ENCODE measurements at places on chromosomes 5 and 9. TPM values are rescaled to one million over a fixed set of nuclear protein-coding genes. Genes with fewer than 3 reads are reported as not detected.

DNA sequence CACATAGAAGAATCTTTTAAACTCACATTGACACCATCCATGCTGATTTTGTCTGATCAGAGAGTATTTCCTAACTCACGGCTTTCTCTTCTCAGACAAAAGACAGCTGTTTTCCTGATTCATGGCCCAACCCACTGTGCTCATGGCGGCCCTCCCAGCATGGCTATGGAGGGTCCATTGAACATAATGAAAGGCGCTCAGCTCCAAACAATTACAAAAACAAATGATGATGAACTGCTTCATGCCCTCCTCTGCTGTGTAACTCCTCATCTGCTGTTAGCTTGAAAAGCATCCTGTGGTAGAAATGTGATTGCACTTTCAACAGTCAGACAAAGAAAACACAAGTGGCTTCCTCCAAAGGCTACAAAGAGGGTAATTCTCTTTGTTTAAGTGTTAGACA, 673.8 kb downstream of the PRELID2 start:
- H3K36me3 ChIP-seq = no peaks in the 10 kb centered on the region
- no peak for DNase-seq
- no peak overlapping the region for H3K27ac ChIP-seq
- no peak overlapping the region for H3K4me3 ChIP-seq
- no peaks in the 10 kb centered on the region for H3K27me3 ChIP-seq
- peaks cover 7% of the 10 kb centered on the region for H3K4me1 ChIP-seq

GRCh38 chr9:121259935-121260334, 8.0 kb upstream of the GSN start:
- H3K4me1 ChIP-seq = peaks cover 23% of the 10 kb centered on the region
- H3K27me3 ChIP-seq = peaks cover 3% of the 10 kb centered on the region
- H3K4me3 ChIP-seq = no peak overlapping the region
- no peak overlapping the region for H3K27ac ChIP-seq
- DNase-seq = no peak

- no peak overlapping the region for H3K27ac ChIP-seq
- peaks cover 3% of the 10 kb centered on the region for H3K4me1 ChIP-seq
- no peak overlapping the region for H3K4me3 ChIP-seq
These were observed 10.1 kb downstream of the ARRDC3 start for GRCh38 chr5:91373006-91373405.

GRCh38 chr5:52331725-52332124, 456.0 kb upstream of the ITGA1 start:
- peaks cover 5% of the 10 kb centered on the region for H3K36me3 ChIP-seq
- peaks cover 5% of the 10 kb centered on the region for H3K4me1 ChIP-seq
- DNase-seq = no peak

DNA sequence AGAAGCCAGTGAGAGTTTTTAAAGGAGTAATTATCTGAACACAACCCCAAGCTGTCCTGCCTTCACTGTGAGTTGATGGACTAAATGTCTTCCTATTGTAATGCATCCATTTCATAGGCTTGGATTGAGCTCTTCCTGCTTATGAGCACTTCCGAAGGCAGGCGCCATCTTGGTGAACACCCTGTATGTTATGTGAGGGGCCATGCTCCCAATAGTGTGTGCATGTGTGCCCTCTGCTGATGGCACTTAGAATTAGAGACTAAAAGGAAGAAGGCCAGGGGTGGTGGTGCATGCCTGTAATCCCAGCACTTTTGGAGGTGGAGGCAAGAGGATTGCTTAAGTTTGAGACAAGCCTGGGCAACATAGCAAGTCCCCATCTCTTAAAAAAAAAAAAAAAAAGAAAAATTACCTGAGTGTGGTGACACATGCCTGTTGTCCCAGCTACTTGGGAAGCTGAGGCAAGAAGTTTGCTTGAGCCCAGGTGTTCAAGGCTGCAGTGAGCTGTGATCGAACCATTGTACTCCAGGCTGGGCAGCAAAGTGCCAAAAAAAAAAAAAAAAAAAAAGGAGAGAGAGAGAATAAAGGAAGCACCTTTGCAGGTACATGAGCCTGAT, 65.0 kb downstream of the C9orf152 start:
- no peak overlapping the region for H3K4me3 ChIP-seq
- peaks cover 6% of the 10 kb centered on the region for H3K36me3 ChIP-seq
- DNase-seq = no peak
- H3K4me1 ChIP-seq = peaks cover 27% of the 10 kb centered on the region

DNA sequence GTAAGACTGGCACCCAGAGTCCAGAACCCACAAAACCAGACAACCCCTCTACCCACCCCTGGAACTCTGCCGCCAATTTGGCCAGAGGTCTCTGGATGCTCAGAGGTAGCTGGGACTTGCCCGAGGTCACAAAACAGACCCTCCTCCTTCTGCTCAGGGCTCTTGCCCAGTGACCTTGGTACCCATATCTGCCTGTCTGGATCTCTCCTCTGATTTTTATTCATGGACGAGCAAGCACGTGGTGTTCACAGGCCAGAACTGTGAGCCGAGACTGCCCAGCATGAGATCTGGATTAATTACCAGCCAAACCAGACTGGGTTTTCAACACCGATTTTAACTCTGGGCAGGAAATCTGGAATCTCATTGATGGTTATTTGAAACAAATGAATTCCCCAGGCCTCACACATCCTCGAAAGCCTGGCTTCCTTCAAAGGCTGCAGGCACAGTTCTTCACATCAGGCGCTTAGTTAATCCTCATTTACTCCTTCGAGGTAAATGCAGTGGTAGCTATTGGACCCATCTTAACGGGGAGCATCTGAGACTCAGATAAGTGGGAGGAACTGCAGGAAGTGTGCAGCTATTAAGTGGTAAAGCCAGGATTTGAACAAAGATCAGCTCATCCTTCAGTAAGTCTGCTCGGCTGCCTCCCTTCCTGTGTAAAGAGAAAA, 21.4 kb downstream of the COL27A1 start:
- no peaks in the 10 kb centered on the region for H3K36me3 ChIP-seq
- DNase-seq = no peak
- H3K27me3 ChIP-seq = no peaks in the 10 kb centered on the region
- H3K4me1 ChIP-seq = peaks cover 11% of the 10 kb centered on the region

DNA sequence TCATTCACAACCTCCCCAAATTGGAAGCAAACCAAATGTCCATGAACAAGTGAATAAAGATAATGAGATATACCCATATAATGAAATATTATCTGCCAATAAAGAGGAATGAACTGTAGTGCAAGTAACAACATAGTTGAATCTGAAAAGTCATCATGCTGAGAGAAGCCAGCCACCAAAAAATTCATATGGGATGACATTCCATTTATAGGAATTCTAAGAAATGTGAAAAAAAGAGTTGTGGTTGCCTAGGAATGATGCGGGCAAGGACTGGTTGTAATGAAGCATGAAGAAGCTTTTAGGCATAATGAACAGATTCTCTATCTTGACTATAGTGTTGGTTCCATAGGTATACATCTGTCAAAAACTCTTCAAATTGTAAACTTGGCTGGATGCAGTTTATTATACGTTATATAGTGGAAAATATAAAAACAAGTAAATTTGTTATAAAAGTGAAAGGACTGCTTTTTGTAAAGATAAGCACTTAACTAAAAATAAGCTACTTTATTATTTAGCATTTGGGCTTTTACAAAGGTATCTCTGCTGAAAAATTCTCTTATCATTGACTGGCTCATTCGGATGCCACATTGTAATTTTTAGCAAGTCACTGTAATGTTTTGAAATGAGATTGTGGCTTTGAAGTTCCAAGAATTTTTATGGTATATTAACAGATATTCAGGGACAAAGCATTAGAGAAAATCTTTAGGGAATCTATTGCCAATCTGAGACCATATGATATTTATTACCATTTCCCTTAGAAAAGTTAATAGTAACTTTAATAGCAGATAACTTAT, 21.2 kb upstream of the TTC23L start:
- no peak for DNase-seq
- no peaks in the 10 kb centered on the region for H3K27me3 ChIP-seq
- no peak overlapping the region for H3K4me3 ChIP-seq
- no peaks in the 10 kb centered on the region for H3K4me1 ChIP-seq
- no peak overlapping the region for H3K27ac ChIP-seq
- no peaks in the 10 kb centered on the region for H3K36me3 ChIP-seq

GRCh38 chr9:73701415-73702057, 549.9 kb downstream of the ANXA1 start:
- no peaks in the 10 kb centered on the region for H3K36me3 ChIP-seq
- no peak for DNase-seq
- H3K27me3 ChIP-seq = peaks cover 2% of the 10 kb centered on the region
- no peak overlapping the region for H3K4me3 ChIP-seq
- H3K4me1 ChIP-seq = no peaks in the 10 kb centered on the region

DNA sequence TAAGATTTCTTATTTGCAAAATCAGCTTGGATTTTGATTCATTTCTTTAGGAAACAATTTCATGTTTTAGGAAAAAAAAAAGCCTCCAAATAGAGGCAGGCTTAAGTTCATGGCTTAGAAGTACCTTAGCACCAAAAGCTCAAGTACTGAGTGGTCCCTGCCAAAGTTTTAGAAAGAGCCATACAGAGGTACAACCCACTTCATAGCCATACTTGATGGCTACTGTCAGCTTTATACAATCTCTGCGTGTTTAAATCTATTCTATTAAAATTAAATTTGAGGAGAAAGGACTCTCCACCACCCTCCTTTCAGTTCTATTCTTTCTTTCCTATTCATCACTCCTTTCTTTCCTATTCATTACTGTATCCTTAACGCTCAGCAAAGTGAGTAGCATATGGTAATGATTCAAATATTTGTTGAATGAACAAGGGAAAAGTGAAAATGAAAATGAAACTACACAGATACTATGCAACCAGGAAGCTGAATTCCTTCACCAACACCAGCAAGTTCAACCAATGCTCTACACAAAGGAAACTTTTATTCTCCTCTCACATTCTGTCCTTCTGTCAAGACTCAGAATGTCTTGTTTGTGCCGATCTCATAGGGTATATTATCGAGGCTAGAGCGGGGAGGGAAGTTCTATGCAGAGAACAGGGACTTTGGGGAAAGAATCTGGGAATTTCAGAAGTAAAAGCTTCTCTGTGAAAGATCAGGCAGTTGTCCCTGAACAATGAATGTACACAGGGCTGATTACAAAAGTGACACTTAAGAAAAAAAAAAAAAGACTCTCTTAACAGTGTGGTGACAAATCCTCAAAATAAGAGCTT, 138.6 kb upstream of the SPEF2 start:
- H3K27me3 ChIP-seq = no peaks in the 10 kb centered on the region
- no peak overlapping the region for H3K4me3 ChIP-seq
- H3K4me1 ChIP-seq = peaks cover 2% of the 10 kb centered on the region

GRCh38 chr5:128146671-128147070, 63.1 kb downstream of the SLC12A2 start:
- no peaks in the 10 kb centered on the region for H3K4me1 ChIP-seq
- no peaks in the 10 kb centered on the region for H3K27me3 ChIP-seq
- H3K4me3 ChIP-seq = no peak overlapping the region
- H3K36me3 ChIP-seq = no peaks in the 10 kb centered on the region
- H3K27ac ChIP-seq = no peak overlapping the region

DNA sequence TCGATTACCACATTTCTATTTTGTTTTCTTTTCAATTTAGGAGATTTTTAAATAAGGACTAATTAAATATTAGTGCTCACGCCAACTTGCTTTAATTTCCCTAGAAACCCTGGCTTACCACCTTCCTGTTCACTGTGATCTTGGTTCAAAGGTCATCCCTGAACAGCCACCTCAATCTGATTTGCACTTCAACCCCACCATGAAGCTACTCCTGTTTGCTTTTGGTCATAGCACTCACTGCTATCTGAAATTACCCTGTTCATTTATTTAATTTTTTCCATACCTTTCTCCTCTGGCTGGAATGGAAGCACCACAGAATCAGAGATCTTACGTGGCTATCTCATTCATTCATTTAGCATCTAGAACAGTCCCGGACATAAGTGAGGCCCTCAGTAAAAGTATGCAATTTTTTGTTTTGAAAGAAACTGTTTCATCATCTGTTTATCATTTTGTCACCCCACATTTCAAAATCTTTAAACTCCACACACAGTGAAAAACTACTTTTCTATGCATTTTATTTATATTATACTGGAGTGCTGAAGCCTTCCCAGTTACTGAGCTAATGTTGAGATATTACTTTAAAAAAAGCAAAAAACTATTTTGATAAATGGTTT, 17.2 kb upstream of the ADAMTSL1 start:
- no peaks in the 10 kb centered on the region for H3K36me3 ChIP-seq
- no peak for DNase-seq
- no peak overlapping the region for H3K4me3 ChIP-seq
- no peak overlapping the region for H3K27ac ChIP-seq
- no peaks in the 10 kb centered on the region for H3K4me1 ChIP-seq

GRCh38 chr9:34171753-34172535, 6.9 kb upstream of the UBAP1 start:
- H3K27me3 ChIP-seq = peaks cover 5% of the 10 kb centered on the region
- no peaks in the 10 kb centered on the region for H3K4me1 ChIP-seq
- H3K36me3 ChIP-seq = peaks cover 4% of the 10 kb centered on the region

- H3K36me3 ChIP-seq = no peaks in the 10 kb centered on the region
- no peak overlapping the region for H3K27ac ChIP-seq
- no peak overlapping the region for H3K4me3 ChIP-seq
- DNase-seq = no peak
These were observed 280.9 kb downstream of the NSG2 start for GRCh38 chr5:174326372-174326771.

GRCh38 chr5:147732291-147732883, 50.1 kb downstream of the JAKMIP2 start:
- H3K27me3 ChIP-seq = no peaks in the 10 kb centered on the region
- peaks cover 18% of the 10 kb centered on the region for H3K4me1 ChIP-seq
- no peak overlapping the region for H3K27ac ChIP-seq
- DNase-seq = no peak
- no peak overlapping the region for H3K4me3 ChIP-seq
- H3K36me3 ChIP-seq = peaks cover under 1% of the 10 kb centered on the region

DNA sequence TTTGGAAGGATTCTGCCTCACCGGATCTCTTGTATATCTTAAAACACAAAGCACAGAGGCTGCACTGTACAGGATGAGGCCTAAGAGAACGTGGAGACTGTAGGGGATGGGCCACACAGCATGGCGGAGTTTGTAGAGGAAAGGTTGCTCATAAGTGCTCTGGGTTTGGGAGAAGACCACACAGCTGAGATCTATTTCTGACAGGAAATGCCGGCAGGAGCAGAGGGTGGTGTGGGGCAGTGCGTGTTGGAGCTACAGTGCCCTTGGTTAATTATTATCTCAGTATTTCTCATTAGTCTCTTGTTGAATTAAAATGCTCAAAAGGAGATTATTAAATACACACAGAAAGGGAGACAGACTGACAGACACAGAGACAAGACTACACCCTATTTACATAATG, 9.6 kb downstream of the PALM2AKAP2 start:
- H3K27ac ChIP-seq = no peak overlapping the region
- no peak overlapping the region for H3K4me3 ChIP-seq
- peaks cover 3% of the 10 kb centered on the region for H3K4me1 ChIP-seq
- H3K27me3 ChIP-seq = no peaks in the 10 kb centered on the region

GFI1B gene
- total RNA-seq = not detected

PCSK5 gene
- total RNA-seq = 9.6 TPM

C1QTNF3 gene
- 9.0 TPM for total RNA-seq

PCDHGA1 gene
- total RNA-seq = 4.6 TPM

CER1 gene
- total RNA-seq = 3.0 TPM

FCN2 gene
- not detected for total RNA-seq

DEPDC1B gene
- total RNA-seq = 8.2 TPM

TLR4 gene
- total RNA-seq = not detected

GALNT10 gene
- total RNA-seq = 4.8 TPM

KCNV2 gene
- not detected for total RNA-seq

Data from glutamatergic neuron (in vitro differentiated cells).